Renal pelvis (tissue), 12 donors: ENCODE measurements at places on chromosomes 3 and 15. TPM values are rescaled to one million over a fixed set of nuclear protein-coding genes. Genes with fewer than 3 reads are reported as not detected.
A peak's percentile ranks its signal among the peaks of the same experiment; 100 is the strongest.

- DNase-seq = no peak
Measured at GRCh38 chr3:159301961-159302360, 500.1 kb downstream of the MFSD1 start.

DNA sequence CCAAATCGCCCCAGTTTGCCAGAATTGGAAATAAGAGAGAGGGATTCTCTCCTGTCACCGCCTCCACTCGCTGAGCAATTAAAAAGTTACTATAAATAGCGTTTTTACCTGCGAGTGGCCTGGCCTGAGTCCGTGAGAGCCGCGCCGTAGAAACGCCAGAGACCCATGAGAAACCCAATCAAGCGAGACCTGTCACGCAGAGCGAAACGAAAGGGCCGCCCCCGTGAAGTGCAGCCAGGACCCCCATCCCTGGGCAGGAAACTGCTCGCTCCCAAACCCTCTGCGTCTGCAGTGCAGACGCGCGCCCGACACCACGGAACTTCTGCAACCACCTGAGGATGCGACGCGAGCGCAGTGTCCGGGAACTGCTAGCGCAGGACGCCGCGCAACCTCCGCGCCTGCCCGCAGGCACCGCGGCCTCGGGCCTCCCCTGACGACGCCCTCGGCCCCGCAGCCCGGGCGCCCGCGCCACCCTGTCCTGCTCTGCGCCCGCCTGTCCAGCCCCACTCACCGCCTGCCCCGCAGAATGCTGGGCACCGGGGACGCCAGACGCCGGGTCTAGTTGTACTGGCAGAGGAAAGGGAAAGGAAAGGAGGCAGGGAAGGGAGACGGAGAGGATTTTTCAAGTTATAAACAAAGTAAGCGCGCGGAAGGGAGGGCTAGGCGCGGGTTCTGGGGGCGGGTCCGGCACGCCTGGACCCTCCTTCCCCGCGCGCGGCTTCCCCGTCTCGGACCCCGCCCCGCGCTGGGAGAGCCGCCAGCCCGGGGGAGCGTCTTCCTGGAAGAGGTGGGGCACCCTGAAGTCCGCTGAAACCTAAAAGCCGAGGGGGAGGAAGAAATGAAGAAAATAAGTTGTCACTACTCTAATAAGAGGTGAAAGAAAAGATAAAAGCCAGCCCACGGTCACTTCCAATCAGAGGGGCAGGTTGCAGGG is at the start of gene PLSCR4:
Gene PLSCR4, minus strand, starts transcription at position 657 of the 934 bp plus-strand sequence. CDS start 29,034 bp downstream, outside the sequence.
- peak; percentile 62 for DNase-seq

DNA sequence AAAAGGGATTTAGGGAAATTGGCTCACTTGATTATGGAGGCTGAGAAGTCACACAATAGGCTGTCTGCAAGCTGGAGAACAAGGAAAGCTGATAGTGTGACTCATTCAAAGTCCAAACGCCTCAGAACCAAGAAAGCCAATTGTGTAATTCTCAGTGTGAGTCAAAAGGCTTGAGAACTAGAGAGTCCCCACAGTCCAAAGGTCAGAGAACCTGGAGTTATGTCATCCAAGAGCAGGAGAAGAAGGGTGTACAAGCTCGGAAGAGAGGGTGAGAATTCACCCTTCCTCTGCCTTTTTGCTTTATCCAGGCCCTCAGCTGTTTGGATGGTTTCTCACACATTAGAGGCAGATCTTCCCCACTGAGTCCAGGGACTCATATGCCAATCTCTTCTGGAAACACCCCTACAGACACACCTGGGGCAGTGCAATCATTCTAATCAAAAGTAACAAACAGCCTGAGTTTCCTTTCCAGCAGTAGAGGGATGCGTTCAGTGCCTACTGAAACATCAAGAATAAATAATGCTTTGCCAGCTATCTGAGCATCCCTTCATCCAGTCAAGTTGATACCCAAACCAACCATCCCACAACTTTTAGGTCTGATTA is 271.5 kb downstream of the SATB1 start:
- DNase-seq = no peak

The LTK gene
- 2.0 TPM for polyA plus RNA-seq

- DNase-seq = no peak
Measured at GRCh38 chr3:117097351-117097750, 387.8 kb downstream of the TUSC7 start.

- no peak for DNase-seq
Measured at GRCh38 chr3:126620738-126621137, 34.2 kb downstream of the TXNRD3 start.

The MINAR1 gene
- 1.1 TPM for polyA plus RNA-seq

DNA sequence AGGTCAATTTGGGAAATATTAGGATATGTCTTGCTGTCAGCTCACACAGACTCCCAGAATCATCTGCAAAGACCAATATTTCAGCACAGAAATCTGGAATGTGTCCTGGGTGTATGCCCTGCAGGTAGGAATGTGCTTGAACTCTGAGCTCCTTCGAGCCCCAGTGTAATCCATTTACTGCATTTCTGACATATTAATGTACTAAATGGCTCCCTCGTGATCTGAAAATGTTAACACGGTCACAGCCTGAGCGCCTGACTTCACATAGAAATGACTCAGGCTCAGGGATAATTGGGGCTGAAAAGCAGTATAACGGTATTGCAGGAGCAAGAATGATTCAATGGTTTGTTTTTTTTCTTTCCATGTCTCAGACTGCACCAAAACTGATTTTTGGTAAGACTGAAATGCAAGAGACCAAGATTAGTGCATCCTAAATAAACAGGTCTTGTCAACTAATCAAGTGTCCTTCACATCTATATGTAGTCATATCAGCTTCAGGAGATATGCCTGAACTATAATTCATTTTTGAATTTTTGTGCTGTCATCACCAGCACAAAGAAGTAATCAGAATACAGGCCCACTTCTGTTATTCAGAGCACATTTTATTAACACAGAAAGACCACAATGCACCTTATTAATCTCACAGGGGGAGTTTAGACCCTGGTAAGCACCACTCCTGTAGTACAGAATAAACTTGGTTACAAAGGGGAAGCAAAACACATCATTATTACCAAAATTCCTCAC is 49.8 kb downstream of the DCLK3 start:
- DNase-seq = no peak

GRCh38 chr15:78537266-78537905 is 2.9 kb upstream of the PSMA4 start:
- no peak for DNase-seq

DNA sequence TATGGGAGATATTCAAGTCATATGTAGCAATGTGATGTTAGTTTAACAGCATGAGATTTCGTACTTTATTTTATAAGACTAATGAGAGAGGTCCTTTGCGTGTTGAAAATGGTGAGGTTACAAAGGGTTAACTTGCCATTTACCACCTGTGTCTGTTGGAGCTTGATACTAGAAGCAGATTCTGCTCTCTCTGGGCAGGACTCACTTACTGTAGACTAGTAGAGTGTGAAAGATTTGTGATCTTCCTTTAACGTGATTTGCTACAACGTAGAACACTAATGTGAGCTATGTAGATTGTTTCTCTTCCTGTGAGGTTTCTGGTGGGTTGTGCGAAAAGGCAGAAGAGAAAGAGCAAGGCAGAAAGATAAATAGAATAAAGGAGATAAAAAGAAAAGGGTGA is 1.1 kb downstream of the TP63 start:
- DNase-seq = no peak
